Upper lobe of right lung (tissue), 1 donor: ENCODE measurements at places on chromosomes 7 and 10.
A peak's percentile ranks its signal among the peaks of the same experiment; 100 is the strongest.

- DNase-seq = no peak
These were observed 20.3 kb downstream of the STARD3NL start for GRCh38 chr7:38198366-38198765.

DNA sequence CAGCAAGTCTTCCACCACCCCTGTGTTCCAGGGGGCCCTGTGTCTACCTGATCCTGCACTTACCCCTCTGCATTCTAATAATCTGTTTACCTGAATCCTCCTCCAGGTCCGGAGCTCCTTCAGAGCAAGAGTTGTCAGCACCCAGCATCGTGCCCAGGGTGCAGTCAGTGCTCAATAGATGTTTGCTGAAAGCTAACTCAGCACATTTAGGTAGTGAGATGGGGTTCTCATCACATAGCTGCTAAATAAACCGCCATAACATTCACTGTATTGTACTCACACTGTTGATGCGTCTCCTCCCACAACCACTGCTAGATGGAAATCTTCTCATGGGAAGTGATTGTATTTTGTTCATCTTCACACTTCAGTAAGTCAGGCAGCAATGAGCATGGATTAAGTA, 376.5 kb upstream of the C7orf33 start:
- no peak for DNase-seq

GRCh38 chr10:16360001-16360400, 76.8 kb upstream of the PTER start:
- no peak for DNase-seq

DNA sequence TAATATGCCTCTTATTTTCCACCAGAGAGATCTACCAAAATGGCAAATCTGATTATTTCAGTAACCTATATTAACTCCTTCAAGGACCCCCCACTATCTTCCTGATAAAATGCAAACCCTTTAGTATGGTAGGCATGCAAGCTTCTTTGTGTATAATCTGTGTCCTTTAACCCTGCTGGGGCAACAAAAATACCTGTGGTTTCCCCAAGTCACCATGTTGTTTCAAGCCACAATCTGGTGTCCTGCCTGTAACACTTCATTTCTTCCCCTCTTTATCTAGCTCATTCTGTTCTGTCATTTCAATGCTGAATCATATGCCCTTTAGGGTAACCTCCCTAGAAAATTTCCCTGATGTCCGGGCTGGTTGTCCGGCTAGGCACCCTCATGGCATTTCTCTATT, 5.3 kb downstream of the CALCR start:
- no peak for DNase-seq

DNA sequence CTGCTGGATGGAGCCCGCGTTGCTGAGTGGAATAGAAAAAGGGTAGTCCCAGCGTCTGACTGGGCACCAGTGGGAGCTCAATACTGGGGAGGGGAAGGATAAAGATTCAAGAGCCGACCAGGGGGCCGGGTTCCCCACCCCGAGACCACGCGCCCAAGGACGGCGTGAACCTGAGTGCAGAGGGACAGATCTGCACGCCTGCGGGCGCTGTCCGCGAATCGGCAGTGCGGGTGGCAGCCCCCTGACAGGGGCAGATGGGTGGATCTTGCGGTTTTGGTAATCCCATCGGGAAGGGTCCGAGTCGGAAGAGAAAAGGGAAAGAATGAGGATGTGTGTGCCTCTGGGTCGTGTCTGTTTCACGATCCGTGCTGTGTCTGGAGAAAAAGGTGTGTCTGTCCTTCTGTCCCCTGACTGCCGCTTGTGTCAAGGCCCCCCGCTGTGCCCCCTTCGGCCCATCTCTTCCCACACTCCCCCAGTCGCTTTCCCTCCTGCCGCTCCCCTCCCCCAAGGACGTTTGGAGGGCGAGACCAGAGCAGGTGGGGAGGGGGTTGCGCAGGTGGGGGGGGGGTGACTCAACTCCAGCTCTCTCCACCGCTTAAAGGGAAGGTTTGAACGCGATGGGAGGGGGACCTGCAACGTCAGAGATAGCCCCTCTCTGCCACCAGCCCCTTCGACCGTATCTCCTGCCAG, 734 bp upstream of the VGF start:
- DNase-seq = no peak

DNA sequence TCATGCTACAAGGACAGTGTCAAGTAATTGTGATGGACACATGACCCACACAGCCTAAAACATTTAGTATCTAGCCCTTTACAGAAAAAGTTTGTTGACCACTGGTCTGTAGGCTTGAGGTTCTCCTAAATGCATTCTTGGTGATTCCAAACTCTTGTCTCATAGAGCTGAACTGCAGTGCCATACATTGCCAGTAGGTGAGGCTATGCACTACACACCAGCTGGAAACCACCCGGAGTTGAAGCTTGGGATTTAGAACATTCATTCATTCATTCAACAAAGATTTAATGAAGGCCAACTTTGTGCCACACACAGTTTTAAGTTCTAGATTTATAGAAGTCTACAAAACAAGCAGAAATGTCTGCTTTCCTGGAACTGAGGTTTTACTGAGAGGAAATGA, 77.3 kb upstream of the TCF7L2 start:
- no peak for DNase-seq

DNA sequence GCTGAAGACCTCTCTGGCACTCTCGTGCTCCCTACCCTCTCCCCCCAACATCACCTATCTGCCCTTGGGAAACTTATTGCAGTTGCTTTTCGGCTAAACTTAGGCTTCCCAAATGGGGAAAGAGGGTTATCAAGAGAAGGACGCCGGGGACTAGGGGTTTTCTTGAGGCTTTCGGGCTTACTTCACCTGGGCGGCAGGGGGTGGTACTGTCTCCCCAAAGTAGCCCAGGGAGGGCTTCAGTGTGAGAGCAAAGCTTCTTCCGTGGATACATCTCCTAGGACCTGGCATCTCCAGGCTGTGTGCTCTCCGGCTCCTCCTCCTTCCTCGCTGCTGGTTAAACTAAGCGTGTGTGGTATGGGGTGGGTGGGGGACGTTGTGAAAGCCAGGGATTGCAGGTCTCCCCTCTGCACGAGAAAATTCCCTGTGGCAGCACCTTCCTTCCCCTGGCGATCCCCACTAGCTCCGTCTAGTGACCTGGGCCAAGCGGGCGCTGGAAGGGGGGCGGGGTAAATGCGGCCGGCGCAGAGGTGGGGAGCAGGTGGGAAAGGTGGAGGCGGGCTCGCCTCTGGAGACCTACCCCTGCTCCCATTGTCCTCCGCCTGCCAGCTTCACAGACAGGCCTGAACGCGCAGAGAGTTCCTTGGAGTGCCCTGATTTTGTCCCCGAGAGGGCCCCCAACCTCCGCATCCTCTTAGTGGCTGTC, 1.1 kb downstream of the PLXDC2 start:
- peak; percentile 70 for DNase-seq

DNA sequence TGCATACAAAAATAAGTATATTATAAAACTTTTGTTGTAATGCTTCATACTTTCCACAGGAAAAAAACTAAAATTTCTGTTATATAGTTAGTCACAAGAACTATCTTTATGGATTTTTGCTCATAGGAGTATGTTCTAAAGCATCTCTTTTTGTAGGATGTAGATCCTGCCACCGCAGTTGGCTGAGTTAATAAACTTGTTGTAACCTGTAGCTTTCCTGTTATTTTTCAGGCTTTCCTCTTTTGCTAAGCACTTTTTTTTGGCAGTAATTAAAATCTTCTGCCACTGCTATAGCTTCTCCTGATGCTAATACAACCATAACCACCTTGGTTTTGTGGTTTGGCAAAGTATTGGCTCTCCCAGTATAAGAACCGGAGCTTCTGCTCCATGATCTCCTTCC, 60.3 kb downstream of the WNT2 start:
- DNase-seq = no peak

GRCh38 chr10:62577076-62577475, 202.9 kb downstream of the ZNF365 start:
- DNase-seq = no peak

DNA sequence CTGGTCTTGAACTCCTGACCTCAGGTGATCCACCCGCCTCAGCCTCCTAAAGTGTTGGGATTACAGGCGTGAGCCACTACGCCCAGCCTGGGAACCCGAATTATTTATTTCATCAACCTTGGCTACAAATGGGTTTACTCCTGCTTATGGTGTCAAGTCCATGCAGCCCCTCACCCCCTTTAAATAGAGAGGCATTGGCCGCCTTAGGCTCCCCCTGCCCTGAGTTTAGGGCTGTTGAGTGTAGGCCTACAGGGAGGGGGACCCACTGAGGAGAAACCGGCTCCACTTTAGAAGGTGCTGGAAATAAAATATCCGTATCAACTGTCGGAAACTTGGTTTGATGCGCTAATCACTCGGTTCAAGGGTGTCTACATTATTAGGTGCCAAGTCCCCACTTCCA, 8.7 kb upstream of the SP8 start:
- no peak for DNase-seq

- DNase-seq = no peak
These were observed 294.3 kb downstream of the BBS9 start for GRCh38 chr7:33423646-33424020.

GRCh38 chr10:628386-629045, 61.0 kb downstream of the DIP2C start:
- peak; percentile 64 for DNase-seq

- DNase-seq = no peak
These were observed 201.4 kb upstream of the NPVF start for GRCh38 chr7:25429731-25430130.

GRCh38 chr7:140201393-140201792, 24.6 kb upstream of the KDM7A start:
- no peak for DNase-seq

- DNase-seq = no peak
These were observed 58.5 kb downstream of the PHYHIPL start for GRCh38 chr10:59234816-59235429.

- no peak for DNase-seq
These were observed 25.6 kb downstream of the SLC25A16 start for GRCh38 chr10:68501691-68502090.

- no peak for DNase-seq
These were observed 34.5 kb upstream of the LYZL1 start for GRCh38 chr10:29254123-29255046.

GRCh38 chr7:128120976-128121490, 89.8 kb upstream of the LRRC4 start:
- no peak for DNase-seq

- no peak for DNase-seq
These were observed 672.2 kb downstream of the GATA3 start for GRCh38 chr10:8726779-8727084.

DNA sequence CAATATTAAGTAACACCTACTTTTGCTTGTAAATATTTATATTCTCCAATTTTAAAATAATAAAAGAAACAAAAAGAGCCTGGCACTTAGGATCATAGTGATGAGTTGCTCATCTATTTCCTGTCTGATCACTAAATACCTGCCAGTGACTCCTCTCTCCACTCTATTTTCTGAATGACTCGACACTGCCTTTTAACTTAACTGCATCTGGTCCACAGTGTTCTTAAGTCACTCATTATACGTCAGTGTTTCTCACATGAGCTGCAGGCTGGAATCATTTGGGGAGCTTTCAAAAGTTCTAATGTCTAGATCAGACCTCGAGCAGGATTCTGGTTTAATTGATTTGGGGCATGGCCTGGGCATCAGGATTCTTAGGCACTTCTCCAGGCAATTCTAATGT, 78.0 kb upstream of the AGBL3 start:
- DNase-seq = no peak

DNA sequence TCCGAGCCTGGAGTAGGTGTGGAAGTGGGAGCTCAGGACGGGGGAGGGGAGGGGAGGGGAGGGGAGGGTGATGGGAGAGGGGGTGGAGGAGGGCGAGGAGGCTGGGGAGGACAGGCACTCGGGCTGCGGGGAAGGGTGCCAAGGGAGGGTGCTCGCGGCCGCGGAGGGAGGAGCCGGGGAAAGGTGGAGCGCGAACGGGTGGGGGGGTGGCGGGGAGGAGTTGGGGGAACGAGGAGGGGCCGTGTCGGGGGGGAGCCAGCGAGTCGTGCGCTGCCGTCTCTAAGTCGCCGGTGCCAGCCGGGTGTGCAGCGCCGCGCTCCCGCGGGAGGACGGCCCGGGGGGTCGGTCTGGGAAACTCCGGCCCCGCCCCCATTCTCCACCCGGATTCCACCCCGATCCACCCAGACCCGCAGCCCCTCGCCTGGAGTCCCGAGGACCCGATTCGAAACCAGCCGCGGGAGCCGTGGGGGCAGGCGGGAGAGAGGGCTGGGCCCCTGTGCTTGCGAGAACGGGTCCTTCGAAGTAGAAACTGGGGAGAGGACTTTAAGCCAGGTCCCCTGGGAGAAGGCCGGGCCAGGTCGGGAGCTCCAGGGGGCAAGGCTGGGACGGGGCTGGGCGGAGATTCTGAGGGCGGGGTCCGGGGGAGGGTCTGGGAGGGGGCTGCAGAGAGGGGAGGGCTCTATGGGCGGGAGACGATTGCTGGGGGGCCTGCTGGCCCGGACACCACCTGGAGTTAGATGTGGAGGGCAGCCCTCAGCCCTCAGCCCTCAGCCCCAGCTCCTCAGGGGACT, at the start of gene ZNF467:
ZNF467 (minus strand) TSS at position 143 of the 791 bp plus-strand sequence. CDS start 2,556 bp downstream, outside the sequence.
- DNase-seq = peak; percentile 87

GRCh38 chr10:104034401-104035193, 51.1 kb downstream of the COL17A1 start:
- DNase-seq = peak; percentile 55

GRCh38 chr7:2521341-2521745, 1.8 kb downstream of the LFNG start:
- no peak for DNase-seq

DNA sequence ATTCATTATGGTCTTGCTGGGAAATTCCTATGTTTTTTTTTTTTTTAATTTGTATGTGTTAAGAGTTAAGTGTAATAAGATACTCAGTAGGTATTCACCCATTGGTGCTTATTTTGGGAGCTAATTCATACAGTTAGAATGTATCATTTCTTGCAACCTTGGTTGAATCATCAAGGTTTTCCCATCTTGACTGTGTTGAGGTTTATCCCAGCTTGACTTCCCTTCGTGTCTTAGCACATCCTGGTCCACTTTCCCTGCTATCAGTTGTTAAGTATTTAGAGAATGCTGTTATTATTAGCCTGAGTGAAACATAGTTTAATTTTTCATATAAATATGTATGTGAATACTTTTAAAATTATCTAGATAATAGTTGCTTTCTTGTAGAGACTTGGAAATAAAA, 20.8 kb downstream of the RALA start:
- DNase-seq = no peak

DNA sequence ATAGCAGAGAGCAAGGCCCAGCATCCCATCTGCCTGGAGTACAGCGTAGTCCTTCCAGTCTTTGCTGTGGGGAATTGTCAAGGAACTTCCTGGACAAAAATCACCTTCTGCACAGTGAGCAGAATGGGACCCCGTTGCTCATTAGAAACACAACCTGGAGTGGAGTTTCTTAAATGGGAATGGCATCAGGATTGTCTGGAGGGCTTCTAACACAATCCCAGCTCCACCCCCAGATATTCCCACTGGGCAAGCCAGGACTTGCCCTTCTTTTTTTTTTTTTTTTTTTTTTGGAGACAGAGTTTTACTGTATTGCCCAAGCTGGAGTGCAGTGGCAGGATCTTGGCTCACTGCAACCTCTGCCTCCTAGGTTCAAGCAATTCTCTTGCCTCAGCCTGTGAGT, 356.4 kb downstream of the GALNT17 start:
- no peak for DNase-seq

GRCh38 chr10:24457661-24458318, 248.9 kb downstream of the KIAA1217 start:
- DNase-seq = no peak
